HCT116 (cell line): ENCODE measurements at places on chromosomes 4 and X.

DNA sequence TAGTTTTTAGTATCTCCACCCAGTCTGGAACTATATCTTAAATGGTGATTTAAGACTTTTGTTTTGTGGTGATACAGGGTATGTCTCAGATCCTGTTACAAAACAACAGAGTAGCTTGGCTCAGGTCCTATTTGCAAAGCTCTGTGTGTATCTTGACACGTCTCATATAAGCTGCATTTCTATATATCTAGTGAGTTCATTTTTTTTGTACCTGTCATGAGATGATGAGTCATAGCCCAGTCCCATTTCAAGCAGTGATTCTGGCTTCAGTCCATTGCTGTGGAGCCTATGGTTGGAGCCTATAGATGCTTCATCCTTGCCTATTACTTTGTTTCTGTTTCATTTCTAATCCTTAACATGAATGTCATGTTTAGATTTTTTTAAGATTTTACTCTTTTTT lies 23.0 kb downstream of the GRXCR1 start:
- DNase-seq, result no peak

GRCh38 chr4:31021008-31021407 lies 300.8 kb downstream of the PCDH7 start:
- DNase-seq, result no peak

DNA sequence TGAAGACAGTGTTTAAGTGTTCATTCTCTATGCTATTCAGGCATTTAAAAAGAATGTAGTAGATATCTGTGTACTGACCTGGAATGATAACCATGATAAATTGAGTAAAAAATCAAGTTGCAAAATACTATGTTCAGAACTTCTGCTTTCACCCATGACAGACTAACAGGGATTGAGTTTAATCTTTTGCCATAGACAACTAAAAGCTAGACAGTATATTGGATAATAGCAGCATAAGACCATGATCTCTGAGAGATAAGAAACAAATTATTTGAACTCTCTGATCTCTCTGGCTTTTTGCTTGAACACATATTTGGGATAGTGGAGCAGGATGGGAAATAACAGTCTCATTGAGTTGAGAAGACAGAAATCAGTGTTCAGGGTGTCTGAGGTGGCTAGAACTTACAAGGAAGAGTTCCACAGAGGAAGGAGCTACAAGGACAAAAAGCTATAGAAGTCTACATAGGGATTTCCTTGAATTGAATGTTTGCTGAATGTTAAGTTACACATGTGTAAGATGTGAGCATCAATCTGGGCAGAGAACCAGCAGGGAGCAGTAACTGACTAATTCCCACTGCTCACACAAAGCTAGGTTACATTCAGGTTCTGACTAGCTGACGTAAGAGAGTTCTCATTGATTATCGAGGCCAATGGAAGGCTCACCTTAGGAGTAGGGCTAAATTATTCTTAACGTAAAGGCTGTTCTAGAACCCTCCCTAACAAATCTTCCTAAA lies 60.4 kb downstream of the SLC30A9 start:
- DNase-seq, result no peak

- DNase-seq, result peak; percentile 16
Observed at GRCh38 chrX:20217271-20217670, 49.4 kb downstream of the RPS6KA3 start.

- no peak for DNase-seq
Observed at GRCh38 chr4:83536362-83537272, 709 bp downstream of the GPAT3 start.

DNA sequence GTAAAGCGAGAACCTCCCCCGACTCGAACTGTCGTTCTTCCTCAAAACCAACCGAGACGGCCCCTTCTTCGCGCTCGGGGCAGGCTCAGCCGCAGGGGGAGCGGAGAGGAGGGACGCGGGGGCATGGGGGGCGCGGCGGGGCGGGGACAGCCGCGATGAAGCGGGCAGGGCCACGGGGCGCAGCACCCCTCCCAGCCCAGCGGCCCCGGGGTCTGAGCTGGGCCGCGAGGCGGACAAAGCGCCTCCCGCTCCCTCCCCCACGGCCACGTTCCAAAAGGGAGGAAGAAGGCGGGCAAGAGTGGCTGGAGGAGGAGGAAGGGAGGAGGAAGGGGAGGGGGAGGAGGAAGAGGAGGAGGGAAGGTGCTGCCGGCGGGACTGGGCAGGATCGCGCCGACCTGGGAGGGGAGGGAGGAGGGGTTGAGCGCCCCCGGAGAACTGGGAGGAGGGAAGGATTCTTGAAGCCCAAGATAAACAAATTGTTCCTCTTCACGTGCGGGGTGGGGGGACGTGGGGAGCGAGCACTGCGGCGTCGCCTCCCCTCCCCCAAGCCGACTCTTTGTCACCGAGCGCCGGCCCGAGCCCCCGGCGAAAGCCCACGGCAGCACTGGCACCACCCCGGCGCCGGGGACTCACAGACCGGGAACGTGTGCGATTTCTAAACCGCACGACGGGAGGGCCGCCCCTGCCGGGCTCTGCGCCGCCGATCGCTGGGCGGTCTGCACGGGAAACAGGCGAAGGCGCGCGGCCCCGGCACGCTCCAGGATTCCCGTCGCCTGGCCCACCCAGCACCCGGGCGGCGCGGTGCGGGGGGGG lies 2.9 kb downstream of the MAML3 start:
- peak; percentile 79 for DNase-seq

DNA sequence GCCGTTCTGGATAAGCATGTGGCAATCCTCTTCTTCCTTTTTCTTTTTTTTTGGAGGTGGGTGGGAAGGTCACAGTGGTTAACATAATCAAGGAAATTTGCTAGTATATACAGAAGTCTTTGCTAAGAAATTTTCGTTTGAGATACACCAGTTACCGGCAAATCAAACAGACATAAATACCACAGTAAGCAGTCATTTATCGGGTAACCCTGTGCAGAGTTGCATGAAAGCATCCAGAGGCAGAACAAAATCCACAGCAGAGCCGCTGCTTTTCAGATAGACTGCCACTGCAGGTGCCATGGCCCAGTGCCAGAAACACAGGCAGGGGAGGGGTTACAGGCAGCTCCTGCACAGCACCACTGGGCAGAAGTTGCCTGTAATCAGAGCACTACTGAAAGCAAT lies 179.1 kb upstream of the MAB21L2 start:
- DNase-seq, result no peak

GRCh38 chrX:65993915-65994460 lies 45.9 kb downstream of the VSIG4 start:
- DNase-seq, result no peak

DNA sequence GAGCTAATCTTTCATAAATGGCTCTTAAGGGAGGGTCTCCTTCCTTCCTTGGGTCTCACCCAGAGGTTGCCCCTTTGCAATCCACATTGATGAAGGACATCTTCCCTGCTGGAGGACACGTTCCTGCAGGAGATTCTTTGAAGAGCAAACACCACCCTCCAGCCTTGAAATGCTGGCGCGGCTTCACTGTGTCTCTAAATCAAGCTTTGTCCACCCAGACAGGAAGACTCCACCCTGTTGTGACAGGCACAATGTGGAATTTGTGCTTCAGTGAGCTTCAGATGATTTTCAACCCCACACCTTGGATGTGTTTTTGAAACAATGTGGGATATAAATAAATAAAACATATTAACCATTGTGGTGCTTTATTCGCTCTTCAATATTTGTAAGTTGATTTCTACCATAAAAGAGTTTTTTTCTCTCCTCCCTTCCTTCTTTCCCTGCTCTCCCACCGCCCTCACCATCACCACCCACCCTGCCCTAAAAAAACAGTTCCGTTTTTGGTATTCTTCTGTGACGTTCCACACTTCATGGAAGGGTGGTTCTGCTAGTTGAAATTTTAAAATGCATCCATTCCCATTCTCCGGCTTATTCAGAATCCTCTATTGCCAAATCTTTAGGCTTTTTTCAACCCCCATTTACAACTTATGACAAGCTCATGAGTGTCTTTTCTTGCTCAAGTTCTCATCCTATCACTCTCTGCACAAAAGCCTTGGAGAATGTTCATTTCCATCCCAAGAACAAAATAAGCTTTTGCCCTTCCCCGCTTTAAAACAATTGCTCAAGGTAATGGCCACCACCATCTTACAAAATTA lies 264.3 kb downstream of the RAPGEF2 start:
- DNase-seq, result no peak
